Esophagus muscularis mucosa (tissue), 4 donors: ENCODE measurements at places on chromosomes 6 and 20. TPM values are rescaled to one million over a fixed set of nuclear protein-coding genes. Genes with fewer than 3 reads are reported as not detected.

DNA sequence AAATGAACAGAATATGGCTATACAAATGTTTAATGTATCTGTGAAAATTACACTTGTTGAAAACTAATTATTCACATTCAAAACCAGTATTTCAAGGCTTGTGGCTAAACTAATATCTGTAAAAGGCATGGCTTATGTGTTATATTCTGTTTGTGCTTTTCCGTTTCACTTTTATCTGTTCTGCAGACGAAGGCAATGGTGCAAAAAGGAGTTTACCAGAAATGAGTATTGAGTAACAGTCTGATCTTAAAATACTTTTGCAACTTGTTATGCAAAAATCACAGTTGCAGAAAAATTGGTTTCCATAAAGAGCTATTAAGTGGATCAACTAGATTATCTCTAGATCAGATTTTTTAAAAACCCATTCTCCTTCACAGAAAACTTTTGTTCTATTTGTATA, 9.4 kb upstream of the STX11 start:
- no peak for DNase-seq

DNA sequence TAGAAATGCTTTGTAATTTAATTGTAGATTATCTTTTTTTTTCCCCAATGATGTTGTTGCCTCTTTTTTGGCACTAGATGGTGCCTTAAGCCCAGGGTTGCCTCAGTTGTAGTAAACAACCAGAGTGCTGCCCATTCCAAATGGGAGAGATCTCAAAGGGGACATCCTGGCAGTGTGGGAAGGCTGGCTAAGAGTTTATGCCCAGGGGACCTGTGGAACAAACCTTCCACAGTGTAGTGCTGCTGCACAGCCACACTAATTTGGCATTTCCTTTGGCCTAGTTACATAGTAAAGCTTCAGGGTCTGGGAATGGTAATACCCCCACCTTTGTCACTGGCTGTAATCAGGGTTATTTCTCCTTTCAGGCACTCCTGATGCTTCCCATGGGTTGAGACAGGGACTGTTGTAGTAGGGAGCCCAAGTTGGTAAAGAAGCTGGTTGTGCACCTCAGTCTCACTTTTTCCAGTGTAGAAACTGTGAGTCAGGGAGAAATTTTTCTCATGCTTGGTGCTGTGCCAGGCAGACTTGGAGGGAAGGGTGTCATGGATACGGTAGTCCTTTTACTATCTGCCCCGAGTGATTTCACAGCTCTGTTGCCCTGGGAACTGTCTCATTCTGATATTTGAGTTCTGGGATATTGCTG, 177.8 kb upstream of the ECI2 start:
- peak; percentile 88 for DNase-seq

DNA sequence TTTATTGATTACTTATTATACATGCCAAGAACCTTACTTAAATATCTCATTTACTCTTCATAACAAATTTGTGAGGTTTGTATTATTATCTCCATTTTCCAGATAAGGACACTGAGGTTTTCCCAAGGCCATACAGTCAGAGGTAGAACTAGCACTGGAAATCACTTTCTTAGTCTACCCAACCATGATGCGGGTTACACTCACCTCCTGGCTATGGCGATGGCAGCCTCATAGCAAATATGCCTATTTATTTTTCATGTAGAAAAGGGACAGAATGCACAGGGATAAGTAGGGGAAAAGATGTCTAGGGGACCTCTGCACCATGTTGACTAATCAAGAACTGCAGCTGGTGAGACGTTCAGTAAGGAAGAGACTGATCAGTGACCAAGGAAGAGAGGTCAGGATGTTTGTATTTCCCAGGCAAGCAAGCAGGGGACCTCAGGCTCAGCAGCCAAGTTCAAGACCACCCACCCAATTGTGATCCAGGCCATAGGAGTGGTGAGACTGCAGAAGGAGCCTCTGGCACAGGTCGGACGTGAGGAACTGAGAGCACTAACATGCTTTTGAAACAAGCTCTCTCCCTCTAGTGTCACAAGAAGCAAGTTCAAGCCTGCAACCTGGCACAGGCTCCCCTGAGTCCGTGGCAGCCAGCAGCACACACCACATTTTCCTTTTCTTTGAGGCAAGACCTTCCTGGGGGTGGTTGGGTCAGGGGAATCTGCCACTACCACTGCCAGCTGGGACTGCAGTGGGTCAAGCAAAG, 97.8 kb downstream of the GMPR start:
- no peak for DNase-seq

DNA sequence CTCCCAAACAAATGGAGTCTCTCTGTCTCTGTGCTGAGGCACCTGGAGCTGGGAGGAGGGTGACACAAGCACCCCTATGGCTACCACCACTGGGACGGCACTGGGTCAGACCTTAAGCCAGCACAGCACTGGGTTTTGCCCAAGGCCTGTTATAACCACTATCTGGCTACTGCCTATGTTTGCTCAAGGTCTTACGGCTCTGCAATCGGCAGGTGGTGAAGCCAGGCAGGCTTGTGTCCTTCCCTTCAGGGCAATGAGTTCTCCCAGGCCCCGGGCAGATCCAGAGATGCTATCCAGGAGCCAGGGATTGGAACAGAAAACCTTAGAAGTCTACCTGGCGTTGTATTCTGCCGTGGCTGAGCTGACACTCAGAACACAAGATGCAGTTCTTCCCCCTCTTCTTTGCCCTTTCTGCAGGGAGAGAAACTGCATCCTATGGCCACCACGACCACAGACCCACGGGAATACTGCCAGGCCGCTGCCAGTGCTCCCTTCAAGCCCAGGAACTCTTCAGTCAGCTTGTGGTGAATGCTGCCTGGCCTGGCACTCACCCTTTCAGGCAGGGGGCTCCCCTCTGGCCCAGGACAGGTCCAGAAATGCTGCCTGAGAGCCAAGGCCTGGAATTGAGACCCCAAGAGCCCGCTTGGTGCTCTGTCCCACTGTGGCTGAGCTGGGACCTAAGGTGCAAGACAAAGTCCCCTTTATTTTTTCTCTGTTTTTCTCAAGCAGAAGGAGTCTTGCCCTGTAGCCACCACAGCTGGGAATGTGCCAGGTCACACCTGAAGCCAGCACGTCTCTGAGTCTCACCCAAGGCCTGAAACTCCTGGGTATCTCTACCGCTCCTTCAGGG, 67.0 kb upstream of the FRMD1 start:
- DNase-seq = peak; percentile 85

DNA sequence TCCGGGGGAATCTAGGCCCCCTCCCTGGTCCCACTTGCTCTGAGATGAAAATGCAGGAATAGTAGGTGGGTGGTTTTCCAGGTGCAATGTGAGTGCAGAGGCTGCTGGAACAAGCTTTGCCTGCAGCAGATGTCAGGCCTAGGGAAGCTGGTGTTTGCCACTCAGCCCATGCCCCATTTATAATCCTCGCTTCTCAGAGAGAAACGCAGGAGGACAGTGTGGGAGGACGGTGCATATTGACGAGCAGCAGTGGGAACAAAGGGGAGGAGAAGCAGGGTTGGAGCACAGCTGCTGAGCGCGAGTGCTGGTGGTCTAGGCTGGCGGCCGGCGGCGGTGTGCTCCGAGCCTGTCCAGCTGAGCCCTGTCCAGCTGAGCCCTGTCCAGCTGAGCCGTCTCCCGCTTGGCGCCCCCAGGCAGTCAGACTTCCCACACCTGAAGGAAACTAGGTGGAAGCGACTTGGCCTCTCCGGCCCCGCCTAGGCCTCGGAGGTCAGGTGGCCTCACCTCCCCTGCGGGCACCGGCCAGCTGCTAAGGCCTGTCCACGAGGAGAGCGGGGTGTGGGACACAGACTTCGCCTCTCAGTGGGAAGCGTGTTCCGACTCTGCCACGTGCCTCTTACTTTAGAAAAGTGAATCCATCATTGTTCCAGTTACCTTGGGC, 49.7 kb upstream of the FRMD1 start:
- peak; percentile 66 for DNase-seq

DNA sequence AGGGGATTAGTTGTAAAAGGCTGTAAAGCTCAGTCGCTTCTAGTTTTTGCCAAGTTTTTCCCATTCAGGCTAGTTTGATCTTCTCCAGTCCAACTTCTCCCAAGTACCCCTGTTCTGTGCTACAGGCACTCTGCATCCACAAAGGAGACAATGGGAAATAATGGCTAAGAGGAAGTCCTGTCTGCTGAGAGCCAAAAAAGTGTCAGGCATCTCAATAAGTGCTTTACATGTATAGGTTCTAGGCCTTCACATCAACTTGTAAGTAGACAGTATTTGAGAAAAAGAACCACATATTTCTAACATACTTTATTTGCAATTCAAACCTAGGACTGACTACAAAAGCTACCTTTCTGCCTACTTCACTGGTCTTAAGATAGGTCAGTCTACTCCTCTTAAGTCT, 4.9 kb downstream of the HTR1B start:
- DNase-seq = no peak

DNA sequence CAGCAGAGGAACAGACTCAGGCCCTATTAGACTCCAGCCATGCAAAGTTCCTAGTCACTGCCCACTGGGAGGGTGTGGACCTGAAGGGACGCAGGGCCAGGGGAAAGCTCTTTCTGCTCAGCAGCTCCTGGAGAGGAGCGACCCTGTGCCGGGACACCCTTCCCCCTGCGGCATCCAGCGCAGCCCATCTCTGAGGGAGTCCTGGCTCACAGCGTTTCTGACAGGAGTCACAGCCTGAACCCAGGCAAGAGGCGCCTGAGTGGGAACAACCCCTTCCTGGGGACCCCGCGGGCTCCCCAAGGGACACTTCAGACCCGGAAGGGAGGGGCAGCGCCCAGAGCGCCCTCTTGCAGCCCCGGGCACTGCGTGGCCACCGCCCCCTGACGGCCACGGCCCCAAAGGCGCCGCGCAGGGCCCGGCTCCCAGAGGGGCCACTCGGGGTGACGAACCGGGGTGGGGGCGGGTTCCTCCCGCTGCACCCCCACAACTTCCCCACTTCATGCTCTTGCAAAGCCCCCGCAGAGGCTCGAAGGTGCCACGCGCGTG, 862 bp downstream of the UCKL1 start:
- DNase-seq = no peak

DNA sequence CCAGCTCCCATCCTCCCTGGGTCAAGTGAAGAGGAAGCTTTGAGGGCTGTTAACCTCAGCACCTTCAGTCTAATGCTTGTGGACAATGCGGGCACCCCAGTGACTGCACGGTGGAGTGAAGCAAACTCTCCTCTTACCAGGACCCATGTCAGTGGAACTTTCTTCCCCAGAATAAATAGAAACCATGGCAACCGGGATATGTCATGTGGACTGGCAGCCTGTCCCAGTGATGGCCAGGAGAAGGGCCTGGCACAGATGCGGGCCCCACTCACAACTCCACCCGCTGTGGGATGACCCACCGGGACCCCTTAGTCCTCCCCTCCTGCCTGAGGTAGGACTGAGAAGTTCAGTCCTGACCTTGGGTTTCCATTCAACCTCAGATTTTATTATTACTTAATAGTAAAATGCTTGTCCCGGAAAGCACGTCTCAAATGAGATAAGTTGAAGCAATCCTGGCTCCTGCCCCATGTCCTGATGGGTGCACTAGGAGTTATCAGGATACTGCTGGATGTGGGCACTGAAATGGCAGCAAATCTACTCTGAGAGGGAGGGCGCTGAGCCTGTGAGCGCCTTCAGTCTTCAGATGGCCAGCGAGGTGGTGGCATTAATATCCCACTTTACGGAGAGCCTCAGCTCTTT, 23.5 kb downstream of the TOX2 start:
- no peak for DNase-seq

DNA sequence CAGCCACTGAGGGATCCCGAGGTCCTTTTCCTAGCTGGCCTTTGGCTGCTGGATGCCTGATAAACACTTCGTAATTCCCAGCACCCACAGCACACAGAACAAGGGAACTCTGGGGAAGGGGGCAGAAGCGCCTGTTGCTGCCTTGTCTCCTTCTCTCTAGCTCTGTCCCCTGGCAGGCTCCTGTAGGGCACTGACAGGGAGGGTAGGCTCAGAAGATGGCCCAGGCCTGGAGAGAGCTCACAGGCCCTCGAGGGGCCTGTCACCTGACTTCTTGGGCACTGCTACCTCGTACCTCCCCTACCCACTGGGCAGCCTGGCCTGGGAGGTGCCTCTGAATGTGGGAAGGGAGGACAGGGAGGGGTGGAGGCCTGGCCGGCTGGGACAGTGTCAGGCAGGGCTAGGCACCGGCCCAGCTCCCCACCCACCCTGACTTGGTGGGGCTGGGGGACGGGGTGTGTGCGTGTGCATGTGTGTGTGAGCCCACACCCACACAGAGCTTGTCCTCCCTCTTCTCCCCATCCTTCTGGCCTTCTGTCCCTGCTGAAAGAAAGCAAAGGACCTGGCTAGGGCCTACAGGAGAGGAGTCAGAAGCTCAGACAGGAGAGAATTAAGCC, 18.1 kb downstream of the C6orf132 start:
- no peak for DNase-seq

- DNase-seq = no peak
Measured at GRCh38 chr6:164554700-164555476, 754.5 kb downstream of the C6orf118 start.

GRCh38 chr6:158000530-158001307, 19.1 kb downstream of the SYNJ2 start:
- no peak for DNase-seq

DNA sequence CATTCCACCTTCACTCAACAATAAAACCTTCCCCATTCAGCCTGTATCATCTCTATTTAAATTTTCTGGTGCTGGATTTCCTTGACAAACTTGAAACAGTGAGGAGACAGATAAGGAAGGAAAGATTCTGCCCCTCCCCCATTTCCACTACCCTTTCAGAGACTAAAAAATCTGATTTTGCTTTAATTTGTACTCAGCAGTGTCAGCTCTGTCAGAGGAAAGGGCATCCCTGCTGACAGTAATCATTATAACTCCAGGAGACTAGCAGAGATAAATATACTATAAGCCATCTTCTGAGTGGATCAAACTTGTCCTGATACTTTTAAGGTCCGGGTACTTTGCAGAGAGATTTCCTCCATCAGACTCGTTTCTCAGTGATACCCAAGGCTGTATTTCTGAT, 155.6 kb downstream of the SAMD5 start:
- no peak for DNase-seq

- DNase-seq = no peak
Measured at GRCh38 chr6:113903666-113904330, 46.7 kb downstream of the MARCKS start.

DNA sequence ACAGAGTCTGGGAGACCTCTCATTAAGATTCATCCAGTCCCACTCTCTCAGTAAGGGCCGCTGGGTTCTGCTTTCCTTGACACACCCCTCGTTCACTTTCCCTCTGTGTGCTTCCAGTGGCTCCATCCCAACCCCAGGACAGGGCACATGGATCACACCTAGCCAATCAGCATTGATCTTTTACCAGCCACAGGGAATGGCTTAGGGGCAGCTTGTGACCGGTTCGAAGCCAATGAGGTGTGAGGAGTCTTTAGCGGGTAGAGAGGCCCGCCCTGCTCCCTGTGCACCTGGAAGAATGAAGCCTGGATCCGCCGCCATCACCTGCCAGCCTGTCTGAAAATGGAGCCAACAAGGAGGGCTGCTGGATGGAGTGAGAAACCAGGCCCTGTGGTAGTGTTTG, 35.2 kb upstream of the OVOL2 start:
- no peak for DNase-seq

GRCh38 chr6:138638604-138639003, 135.0 kb upstream of the CCDC28A start:
- DNase-seq = no peak

SLC25A27 gene
- total RNA-seq = 20.3 TPM

DAAM2 gene
- total RNA-seq = 221 TPM

ATP9A gene
- 46.4 TPM for total RNA-seq

SLC22A7 gene
- not detected for total RNA-seq

MED20 gene
- total RNA-seq = 14.1 TPM

RTEL1 gene
- total RNA-seq = 10.1 TPM

RNF39 gene
- not detected for total RNA-seq

TRAPPC3L gene
- total RNA-seq = 0.42 TPM

CRISP2 gene
- total RNA-seq = not detected

RCAN2 gene
- total RNA-seq = 29.1 TPM

ELOVL2 gene
- 0.42 TPM for total RNA-seq

LY6G6C gene
- not detected for total RNA-seq
